ENCODE measurements at places on chromosomes 1 and 21.

GRCh38 chr1:76068953-76069561, 5.5 kb upstream of the ST6GALNAC3 start:
- DNase-seq, result no peak

DNA sequence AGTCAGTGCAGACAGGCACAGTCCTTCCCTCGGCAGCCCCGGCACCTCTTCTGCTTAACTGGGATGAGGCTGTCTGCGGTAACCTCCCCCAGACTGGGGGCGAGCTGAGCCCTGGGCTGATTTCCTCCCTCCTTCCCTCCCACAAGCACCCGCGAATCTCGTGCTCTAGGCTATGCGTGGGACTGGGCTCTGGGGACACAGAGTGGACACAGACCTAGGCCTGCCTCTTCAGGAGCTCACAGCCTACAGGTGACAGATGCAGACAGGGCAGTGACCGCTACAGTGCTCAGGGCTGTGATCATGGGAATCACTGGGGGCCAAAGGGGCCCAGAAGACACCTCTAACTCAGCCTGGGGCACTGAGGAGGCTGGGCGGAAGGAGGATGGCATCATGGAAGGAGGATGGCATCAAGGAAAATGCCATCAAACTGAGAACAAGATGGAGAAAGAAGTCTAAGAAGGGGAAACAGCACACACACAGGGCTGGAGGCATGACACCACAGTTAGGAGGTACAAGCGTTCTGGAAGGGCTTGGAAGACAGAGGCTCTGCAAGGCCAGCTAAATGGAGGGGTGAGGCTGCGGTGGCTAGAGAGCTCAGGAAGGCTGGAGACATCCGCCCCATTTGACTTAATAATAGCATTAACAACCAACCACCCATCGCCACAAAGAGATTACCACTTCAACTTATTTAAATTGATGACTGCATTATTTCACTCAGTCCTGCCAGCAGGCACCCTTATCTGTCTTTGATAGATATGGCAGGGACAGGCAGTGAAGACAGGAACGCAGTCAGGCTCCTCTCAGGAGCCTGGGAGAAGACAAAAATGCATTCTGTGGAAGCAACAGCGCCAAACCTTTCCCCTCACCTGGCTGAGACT, 4.2 kb downstream of the TTC39A start:
- no peak for DNase-seq

DNA sequence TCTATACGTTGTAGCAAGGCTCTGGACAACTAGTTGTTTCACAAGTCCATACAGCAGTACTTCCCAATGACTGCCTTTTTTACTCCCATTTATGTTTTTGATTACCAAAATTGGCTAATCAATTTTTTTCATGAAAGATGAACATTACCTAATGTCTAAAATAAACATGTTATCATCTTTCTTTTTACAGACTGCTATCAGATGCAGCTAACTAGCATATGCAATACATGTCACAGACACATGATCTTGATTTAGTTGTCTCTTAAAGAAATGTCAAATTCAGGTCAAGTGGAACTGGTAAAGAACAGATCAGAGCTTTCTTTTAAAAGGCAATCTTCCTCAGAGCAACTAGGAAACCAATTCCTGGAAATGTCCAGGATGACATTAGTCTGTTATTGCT, 630 bp upstream of the DBT start:
- no peak for DNase-seq

- no peak for DNase-seq
These were observed 49.5 kb downstream of the TGFBR3 start for GRCh38 chr1:91836331-91837040.

- DNase-seq, result no peak
These were observed 43.7 kb downstream of the RHOU start for GRCh38 chr1:228778961-228779360.

DNA sequence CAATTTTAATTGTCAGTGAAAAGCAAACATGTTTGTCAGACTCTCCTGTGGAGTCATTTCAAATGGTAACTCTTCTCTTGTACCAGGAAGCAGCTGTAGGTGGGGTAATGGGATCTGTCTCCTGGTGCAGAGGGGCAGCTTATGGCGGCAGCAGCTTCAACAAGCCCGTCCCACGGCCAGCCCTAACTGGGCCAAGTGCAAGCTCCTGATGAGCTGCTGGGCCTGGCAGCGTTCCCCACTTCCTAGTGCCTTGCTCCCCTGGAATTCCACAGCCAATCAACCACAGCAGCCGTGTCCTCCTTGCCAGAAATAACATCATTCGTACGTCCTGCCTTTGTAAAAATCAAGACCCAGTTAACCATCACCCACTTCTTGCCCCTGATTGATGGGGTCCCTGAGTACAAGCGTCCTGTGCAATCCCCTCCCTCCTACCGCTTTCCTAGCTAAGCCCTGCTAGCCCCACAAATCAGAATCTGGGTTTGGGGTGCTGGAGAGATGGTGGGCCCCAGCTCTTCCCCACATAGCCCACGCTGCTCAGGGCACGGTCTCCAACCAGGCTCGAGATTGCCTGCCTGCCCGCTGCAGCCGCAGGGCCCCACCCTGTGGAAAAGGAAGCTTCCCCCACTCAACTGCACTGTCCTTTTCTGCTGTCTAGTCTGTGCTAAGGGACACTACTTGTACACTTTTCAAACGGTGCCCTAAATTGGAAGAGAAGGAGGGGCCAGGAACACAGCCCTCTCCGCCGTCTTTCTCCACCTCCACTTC, 61.2 kb downstream of the TOR1AIP2 start:
- no peak for DNase-seq

DNA sequence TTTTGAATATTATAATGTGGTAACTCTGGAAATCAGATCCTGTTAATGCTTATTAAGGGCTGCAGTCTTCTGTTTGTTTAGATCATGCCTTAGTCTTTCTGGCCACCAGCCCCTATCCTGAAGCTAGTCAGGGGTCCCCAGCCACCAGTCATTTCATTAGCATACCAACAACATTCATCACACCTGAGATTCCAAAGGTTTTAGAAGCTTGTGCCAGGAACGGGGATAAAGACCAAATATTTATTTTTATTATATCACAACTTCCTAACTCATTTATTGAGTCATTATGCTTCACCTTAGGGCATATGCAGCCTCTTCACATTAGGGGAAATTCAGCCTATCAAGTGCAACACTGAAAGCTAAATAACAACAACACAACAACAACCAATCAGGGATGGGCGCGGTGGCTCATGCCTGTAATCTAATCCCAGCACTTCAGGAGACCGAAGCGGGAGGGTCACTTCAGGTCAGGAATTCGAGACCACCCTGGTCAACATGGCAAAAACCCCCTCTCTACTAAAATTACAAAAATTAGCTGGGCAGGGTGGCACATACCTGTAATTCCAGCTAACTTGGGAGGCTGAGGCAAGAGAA, 2.9 kb upstream of the PSEN2 start:
- no peak for DNase-seq

DNA sequence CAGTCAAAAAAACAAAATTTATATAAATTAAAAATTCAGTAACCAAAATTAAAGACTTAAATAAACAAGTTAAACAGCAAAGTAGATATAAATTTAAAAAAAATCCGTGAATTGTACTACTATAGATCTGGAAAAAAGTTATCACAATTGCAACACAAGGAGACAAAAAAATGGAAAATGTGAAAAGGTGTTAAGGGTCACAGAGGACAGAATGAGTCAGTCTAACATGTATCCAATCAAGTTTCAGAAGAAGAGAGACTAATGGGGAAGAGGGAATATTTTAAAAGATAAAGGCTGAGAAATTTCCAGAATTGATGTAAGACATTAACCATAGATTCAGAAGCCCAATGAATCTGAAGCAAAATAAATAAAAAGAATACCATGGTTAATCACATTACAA, 46.0 kb downstream of the USP24 start:
- DNase-seq, result no peak
